ENCODE measurements at places on chromosomes 6 and 20.

DNA sequence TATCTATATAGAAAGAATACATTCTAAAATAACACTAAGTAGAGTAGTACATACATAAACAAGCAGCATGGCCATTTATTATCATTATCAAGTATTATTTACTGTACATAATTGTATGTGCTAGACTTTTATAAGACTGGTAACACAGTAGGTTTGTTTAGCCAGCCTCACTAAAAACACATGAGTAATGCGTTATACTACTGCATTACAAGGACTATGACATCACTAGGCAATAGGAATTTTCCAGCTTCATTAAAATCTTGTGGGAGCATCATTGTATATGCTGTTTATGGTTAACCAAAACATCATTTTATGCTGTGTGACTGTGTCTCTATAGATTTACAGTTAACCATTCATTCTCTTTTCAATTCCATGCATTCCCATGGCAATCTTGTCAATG is 131.7 kb upstream of the HDGFL1 start:
- DNase-seq = no peak

DNA sequence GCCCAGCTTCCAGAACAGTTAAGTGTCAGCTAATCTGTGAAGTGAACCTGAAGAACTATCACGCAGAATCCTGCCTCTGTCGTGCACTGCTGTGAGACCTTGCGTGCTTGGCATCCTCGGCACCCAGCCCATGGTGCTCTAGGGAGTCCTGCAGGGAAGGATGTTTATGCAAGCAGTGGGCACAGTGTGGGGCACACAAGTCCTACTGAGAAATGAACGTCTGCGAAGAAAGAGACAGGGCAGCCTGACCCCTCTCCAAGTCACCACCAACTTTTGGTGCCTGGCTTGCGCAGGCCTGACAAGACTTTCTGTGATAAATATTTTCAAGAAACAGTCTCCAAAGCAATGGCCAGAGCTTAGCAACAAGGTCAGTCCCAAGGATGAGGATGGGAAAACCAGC is 68.0 kb downstream of the MYH7B start:
- no peak for DNase-seq

DNA sequence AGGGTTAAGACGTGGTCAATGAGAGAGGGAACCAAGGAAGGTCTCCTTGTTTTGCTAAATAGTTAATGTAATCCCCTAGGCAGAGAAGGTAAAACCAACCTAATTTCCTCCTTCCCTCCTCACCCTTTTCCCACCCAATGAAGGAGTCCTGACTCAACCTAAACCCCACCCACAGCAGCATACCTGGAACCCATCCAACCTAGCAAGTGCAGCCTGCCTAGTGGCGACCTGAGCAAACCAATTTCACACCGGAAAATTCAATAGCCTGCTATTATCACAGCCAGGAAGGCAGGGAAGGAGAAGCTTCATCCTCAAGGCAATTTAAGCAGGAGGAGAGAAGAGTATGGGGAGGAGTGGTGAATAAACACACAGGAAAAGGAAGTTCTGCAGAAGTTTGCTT is 46.9 kb downstream of the OSTM1 start:
- no peak for DNase-seq

DNA sequence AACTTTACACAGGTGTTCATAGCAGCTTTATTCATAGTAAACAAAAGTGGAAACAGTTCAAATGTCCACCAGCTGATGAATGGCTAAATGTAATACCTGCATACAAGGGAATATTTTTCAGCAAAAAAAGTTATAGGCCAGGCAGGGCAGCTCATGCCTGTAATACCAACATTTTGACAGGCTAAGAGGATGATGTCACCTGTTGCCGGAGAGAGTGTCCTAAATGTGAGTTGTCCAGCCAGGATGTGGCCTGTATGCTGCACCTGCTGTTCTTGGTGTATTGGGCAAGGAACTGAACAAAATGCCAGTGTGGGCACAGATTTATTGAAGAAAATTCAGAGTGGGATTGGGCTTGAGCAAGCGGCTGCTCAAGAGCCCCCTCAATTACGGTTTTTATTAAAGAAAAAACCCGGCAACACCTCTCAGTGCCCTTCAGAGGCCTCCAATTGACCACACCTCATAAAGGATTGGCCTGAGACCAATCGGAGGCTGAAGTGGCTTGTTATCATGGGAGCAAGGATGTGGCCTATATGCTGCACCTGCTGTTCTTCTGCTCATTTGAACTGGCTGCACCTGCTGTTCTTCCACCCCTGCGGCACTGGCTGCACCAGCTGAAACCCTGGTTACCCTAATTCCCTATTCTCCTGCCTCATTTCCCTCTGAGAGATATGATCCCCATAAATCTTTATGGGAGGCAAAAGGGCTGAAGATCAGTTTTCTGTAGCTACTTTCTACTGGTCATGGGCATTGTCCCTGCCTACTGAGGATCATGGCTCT is 164.3 kb upstream of the PROKR2 start:
- DNase-seq = no peak

DNA sequence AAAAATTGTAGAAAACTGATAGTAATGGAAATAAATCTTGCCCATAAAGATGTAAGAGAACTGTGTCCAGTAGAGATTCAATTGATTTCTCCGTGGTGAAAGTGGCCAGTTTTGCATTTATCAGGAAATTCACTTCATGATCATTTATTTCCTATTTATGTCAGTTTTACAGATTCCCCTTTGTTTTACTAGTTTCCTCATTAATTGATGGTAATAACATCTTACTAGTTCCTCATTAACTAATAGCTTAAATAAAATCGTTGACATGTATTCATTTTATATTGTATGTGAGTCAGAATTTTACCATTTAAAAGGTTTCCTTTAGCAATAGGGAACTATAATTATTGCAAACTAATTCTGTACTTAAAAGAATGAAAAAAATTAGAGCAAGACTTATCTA is 99.8 kb upstream of the ADGRF1 start:
- no peak for DNase-seq
